ENCODE measurements at places on chromosomes 6 and 20. TPM values are rescaled to one million over a fixed set of nuclear protein-coding genes. Genes with fewer than 3 reads are reported as not detected.

The RIPPLY2 gene
- total RNA-seq: not detected

The MUCL3 gene
- not detected for total RNA-seq

The TSPYL4 gene
- total RNA-seq: 18.8 TPM

The IL17A gene
- total RNA-seq: 0.62 TPM

The HLA-DMB gene
- total RNA-seq: 8.1 TPM

The ADGRF4 gene
- total RNA-seq: not detected

The SNAI1 gene
- not detected for total RNA-seq

DNA sequence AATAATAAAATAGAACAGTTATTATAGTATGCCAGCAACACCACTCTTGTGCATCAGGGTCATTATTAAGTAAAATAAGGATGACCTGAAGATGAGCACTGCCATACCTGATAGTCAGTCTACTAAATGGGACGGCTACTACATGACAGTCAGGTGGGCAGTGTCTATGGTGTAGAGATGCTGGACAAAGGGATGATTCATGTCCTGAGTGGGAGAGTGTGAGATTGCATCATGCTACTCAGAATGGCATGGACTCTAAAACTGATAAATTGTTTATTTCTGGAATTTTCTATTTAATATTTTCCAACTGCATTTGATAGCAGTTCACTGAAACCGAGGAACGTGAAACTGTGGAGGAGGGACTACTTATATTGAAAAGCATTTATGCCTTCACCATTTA lies 38.8 kb downstream of the SNX9 start:
- DNase-seq: no peak

- DNase-seq: no peak
These were observed 106.7 kb upstream of the NHSL1 start for GRCh38 chr6:138605958-138606357.

DNA sequence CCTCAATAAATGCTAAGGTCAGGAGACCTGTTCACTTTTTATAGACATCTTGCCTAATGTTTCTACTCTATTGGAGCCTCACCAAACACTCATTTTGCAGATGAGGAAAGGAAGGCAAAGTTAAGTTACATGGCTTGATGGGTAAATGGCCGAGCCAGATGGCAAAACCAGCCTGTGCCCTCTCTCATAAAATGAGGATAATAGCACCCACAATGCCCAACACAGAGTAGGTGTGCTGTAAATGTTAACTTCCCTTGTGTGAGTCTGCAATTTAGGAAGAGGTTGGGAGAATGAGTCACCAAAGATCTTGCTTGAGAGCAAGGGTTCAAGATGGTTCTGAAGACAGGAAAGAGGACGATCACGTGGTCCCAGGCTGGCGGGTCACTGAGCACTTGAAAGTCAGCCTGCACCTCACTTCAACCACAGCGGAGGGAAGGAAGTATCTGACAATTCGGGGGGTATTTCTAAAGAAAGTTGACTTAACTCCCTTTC lies 3.3 kb downstream of the KCNK5 start:
- peak; percentile 65 for DNase-seq

DNA sequence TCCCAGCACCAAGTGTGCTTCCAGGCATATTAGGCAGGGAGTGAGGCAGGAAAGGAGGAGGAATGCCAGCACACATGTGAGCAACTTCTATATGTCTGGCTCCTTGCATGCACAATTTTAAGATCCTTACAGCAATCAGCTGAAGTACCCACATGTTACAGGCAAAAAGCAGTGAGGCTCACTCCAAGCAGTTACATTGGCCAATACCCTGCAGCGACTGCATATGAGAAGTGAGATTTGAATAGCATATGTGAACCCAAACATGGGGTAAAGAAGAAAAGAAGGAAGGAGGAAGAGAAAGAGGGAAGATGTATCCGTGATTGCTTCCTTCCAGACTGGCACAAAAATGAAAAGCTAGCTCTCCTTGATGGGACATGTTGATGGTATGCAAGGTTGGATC lies 193.6 kb downstream of the PTPRT start:
- no peak for DNase-seq

DNA sequence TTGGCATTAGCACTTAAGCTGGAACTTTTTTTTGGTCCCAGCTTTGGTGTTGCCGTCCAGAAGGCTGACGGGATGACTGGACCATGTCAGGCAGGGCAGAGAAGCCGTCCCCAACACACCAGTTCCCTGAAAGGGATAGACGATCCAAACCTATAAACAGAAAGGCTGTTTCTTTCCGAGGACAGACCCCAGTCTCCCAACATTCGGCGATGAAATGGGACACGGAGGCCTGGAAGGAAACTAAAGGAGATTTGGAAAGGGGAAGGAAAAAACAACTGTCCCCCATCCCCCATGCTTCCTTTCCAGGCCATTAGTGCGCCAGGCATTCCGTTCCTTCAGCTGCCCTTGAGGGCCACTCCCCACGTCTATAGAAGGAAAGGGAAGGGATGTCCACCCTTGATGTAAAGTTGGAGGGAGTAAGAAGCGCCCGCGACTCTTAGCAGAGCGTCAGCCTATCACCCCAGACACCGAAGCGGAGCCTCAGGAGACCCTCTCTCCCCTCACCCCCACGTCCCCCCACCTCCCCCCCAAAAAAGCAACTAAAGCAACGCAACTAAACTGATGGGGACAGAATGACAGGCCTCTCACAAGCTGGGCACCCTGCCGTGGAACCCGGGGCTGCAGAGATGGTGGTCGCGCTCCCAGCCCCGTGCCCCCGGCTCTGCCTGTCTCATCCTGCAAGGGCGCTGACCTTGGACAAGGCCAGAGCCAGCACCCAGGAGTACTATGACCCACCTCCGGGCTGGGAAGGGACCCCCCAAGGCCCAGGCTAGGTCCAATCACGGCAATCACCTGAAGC lies 638 bp downstream of the BLCAP start:
- no peak for DNase-seq

DNA sequence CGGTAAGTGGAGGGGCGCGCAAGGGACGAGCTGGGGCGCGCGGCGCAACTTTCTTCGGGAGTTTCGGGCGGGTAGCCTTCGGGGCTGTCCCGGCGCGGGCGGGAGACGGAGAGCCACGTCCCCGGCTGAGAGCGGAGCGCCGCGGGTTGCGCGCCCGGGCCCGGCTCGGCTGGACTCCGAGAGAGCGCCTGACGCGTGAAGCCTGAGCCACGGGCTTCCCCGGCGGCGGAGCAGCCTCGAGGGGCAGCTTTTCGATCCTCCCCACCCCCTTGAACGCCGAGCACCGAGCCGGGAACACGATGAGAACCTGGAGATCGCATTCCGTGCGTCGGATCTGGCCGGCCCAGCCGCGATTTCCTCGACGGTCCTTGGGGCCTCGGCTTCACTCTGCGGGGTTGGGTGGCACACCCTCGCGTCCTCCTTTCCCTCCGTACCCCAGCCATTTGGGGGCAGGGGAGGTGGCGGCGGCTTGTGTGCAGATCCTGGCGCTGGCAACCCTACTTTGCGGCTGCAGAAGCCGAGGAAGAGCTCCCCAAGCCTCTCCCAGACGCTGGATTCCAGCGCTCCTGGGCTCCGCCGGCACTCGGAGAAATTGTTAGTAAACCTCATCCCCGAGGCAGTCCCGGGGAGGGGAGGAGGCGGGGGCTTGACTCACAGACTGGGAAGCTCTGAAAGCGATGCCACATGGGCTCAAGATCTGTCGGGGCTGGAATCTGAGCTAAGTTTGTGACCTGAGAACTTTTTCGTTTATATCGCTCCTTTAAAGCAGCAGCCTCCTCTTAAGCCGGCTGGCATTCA lies 572 bp downstream of the DSE start:
- no peak for DNase-seq

GRCh38 chr6:12602342-12602741 lies 114.2 kb upstream of the PHACTR1 start:
- no peak for DNase-seq

- DNase-seq: no peak
These were observed 31.9 kb downstream of the HUS1B start for GRCh38 chr6:624979-625378.

DNA sequence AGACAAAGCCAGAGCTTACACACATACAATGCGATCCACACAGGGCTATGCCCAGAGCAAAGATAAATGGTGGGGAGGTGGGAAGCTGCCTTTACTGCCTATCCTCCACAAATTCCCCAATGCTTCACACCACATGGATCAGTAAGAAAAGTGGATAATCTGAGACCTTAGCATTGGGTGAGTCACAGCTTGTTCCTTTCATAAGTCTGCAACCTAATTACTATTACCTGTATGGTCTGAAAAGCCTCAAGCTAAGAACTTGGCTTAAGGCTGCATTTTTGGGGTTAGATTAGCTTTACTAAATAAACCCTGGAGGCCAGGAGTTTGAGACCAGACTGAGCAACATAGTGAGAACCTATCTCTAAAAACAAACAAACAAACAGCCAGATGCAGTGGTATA lies 66.0 kb upstream of the BTBD3 start:
- no peak for DNase-seq

DNA sequence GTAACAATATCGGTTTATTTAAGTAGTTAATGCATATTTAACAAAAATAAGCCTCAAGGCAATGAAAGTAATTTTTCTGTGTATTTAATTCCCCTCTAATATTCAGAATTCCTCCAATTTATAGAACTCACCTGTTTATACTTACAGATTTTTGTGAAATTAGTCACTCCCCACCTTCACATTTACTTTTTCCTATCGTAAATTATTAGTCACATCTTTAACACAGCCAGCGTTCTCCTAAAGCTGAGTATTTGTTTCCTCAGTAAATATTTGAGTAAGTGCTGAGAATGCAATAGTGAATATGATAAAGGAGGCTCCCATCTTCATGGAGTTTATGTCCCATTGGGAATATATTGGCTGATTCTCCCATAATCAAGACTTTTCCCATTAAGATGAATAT lies 88.0 kb downstream of the SYCP2 start:
- no peak for DNase-seq

DNA sequence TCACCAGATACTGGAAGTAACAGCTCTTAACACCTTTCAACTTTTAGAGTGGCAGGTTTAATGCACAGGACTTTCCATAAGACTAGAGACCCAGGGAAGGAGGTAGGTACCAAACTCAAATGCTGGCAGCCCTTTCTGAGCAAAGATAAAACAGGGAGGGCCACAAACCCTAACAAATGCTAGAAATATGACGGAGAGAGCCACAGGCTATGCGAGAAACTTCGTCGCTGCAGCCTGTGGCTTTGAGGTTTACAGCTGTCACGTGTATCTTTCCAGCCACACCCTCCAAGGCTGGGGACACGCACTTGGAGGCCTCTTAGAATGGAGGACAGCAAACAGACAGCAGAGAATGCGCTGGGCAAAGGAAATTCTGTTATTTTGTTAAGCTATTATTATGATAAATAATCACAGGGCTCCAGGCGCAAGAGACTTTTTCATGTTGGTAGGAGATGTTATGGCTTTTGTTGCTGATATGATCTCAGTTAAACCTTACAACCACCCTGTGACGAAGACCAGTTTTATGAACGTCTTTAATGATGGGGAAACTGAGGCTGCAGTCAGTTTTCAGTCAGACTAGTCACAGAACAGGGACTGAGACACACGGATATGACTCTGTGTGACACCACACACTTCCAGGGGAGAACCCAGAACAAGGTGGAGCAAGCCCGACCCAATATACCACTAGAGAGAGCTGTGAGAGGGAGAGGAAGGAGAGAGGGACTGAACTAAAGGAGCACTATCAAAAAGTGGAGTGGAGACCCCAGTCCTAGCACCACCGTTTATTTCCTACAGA lies 2.0 kb downstream of the TRAM2 start:
- DNase-seq: peak; percentile 78

GRCh38 chr6:36757206-36757605 lies 59.6 kb downstream of the RAB44 start:
- DNase-seq: peak; percentile 44

- DNase-seq: peak; percentile 67
These were observed 93.1 kb downstream of the PRND start for GRCh38 chr20:4814696-4815252.

- DNase-seq: no peak
These were observed 11.4 kb downstream of the ID4 start for GRCh38 chr6:19848465-19849029.

All from activated CD4-positive, alpha-beta T cell treated with anti-CD3 and anti-CD28 coated beads, Interleukin-2, amount 10 ng/mL, durations not matched to agents 7 days and 5 days (primary cell).